CD14-positive monocyte (primary cell): ENCODE measurements at places on chromosomes 13 and 19.
A peak's percentile ranks its signal among the peaks of the same experiment; 100 is the strongest.

GRCh38 chr13:50909605-50910484 lies at the start of gene RNASEH2B:
TSS of gene RNASEH2B (plus strand) at chr13:50909791. CDS start at chr13:50910077, 286 bp downstream.
- peak; percentile 72 for DNase-seq

DNA sequence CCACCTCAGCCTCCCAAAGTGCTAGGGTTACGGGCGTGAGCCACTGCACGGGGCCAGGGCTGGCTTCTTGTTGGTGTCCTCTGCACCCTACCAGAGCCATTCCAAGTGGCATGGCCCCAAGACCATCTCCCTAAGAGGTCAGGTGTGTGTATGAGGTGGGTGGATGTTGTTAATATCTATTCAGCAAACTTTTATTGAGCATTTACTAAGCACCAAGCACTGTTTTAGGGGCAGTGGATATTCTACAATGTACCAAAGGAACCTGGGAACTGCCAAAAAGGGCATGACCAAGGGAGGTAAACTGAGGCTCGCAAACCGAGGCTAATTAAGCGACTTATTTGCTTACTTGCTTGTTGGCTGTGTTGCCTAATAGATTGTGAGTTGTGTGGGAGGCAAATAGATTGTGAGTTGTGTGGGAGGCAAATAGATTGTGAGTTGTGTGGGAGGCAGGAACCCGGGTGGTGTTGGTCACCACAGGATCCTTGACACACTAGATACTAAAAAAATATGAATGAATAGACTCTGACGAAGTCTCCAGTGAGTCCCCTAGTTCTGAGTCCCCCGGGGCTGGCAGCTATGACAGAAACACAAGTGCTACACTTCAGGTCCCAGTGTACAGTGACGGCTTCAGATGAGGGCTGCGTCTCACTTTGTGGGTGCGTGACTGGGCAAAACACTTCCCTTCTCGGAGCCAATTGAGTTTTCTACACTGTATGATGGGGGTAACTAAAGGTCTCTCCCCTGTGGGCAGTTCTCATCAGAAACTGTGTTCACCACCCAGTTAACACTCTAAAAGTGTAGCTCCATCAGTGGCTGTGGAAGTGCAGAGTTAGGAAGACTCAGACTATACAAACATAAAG lies 5.0 kb upstream of the BICRA start:
- no peak for DNase-seq

DNA sequence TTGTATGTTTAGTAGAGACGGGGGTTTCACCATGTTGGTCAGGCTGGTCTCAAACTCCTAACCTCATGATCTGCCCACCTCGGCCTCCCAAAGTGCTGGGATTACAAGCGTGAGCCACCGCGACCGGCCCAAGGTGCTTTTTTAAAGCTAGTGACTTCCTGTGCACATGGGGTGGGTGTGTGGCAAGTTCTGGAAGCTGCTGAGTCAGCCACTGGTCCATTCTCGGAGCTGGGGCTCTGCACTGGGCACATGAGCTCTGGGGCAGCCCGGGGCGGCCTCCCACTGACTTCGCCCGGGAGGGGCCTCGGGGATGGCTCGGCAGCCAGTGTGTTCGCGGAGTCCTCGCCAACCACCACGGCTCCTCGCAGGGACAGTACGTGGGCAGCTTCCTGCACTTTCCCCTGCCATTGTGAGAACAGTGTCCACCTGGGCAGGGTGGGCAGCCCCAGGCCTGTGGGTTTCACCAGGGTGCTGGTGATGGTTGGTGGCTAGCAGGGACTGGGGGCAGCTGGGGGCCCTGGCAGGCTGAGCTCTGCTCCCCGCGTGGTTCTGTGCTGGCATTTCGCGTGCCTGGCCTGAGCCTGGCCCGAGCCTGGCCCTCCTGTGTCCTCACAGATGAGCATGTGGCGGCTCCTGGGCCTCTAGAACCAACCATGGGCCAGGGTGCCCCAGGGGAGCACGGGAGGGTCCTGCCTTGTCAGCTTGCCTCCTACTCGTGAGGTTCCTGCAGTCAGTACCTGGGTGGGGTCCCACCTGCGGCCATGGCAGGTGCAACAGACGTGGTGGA lies 12.2 kb downstream of the CBARP start:
- DNase-seq: no peak

GRCh38 chr13:106804991-106805390 lies 237.1 kb upstream of the ARGLU1 start:
- DNase-seq: no peak

DNA sequence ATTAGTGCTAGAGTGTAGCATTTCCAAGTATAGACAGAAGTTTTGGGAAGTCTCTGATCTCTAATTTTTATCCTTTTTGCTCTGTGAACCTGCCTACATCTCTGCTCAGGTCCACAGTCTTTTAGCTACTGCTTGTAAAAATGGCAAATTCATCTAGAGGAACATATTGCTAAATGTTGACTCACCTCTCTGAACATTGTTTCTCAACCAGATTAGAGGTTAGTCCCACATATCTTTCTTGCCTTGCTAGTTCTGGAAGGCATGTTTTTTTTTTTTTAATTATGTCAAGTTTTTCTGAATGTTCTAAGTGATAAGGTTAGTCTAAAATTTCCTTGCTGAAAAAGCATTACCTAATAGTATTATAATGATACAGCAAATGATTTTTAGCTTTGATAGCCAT lies 2889.6 kb upstream of the PCDH20 start:
- DNase-seq: no peak

GRCh38 chr13:41499452-41499851 lies 42.1 kb downstream of the RGCC start:
- DNase-seq: no peak

GRCh38 chr19:33509774-33510173 lies 11.8 kb downstream of the PEPD start:
- DNase-seq: no peak

DNA sequence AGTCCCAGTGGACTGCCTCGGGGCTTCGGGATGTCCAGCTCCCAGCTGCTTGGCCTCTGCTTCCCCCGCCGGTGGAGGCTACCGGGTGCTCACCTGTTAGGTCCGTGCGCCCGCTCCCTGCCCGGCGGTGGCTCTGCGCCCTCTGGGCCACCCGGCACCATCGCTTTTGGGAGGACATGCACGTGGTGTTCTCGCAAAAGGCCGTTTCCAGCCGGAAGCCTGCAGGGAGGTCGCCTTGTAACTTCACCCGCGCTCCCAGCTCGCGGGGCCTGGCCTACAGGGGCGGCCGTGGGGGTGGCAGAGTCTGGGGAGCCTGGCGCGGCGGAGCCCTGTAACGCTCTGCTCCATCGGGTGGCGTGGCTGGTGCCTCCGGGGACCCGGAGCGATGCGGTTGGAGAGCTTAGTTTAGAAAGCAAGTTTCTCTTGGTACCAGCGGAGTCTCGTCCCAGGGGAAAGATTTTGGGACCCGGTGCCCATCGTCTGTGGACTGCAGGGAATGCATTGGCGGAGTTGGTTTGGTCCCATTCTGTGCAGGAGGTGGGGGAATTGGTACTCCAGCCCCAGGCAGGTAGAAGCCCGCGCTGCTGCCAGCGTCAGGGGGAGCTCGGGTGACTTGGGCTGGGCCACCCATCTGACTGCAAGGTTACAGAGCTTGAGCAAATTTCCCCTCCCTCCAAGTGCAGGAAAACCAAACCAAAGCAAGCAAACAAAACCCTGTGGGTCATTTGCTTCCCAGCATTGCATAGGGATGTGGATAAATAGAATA lies 673 bp downstream of the SPATA13 start:
- no peak for DNase-seq

DNA sequence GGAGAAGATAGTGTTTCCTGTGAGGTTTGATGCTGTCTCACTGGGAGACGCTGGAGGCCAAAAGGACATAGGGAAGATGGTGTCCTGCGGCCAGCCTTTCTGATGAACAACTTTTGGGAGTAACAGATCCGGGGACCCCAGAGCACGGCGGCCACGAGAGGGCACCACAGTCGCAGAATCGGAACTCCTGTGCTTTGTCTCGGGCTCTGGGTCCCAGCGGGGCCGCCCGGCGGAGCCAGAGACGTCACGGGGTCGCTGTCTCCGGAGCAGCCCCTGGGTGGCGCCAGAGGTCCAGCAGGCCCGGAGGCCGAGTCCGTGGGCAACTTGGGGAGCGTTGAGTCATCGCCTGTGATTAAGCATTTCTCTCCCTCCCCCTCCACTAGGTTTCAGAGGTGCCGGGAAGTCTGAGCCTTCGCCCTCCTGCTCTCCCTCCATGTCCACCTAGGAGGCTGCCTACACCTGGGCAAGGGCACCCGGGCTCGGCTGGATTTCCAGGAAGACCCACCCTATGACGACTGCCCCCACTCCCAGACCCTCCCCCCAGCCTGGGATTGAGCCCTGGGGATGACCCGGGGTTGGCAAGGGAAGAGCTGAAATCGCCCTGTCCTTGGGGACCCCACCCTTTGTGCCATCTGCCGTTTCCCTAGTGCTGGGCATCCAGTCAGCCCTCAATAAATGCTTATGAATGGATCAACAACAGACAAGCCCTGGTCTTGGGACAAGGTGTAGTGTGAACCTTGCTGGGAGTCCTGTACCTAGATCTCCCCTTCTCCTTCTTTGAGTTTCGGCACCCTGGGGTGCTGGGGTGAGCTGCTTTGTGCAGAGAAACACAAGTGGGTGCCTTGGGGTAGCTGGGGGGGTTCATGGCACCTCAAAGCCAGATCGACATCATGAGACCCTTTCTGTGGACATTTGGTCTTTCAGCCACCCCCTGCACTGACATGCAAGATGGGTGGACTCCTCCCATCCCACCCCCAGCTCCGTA lies 3.4 kb downstream of the NANOS3 start:
- DNase-seq: peak; percentile 96

DNA sequence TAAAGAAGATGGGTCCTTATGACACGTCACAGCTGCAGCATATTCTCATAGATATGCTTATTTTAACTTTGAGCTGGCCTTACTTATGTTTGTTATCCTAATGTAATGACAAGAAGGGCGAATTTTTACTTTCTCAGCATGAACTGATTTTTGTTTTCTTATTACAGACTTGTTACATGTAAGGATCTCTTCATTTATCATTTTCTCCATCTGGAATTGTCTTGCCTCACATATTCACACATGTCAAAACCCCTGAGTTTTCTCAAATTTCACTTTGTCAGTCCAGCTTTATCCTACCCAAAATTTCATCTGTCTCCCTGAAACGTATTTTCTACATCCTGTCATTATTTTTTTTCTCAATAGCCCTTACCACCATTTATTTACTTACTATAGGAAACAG lies 1774.0 kb upstream of the PRR20A start:
- no peak for DNase-seq

DNA sequence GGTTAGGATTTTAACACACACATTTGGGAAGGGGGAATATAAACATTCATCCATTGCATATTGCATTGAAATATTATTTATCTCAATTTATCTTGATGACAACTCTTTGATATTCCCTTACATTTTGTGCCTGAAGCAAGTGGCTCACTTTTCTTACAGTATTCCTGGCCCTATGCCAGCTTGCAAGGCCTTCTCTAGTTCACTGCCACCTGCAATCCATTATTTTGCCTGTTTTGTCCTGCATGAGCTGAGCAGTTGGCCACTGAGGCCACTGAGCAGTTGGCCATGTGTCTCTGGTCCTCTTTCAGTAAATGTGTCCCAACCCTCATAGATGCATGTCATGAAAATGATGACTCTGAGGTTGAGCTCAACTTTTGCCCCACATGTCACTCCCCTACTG lies 49.8 kb downstream of the CBY2 start:
- DNase-seq: no peak

DNA sequence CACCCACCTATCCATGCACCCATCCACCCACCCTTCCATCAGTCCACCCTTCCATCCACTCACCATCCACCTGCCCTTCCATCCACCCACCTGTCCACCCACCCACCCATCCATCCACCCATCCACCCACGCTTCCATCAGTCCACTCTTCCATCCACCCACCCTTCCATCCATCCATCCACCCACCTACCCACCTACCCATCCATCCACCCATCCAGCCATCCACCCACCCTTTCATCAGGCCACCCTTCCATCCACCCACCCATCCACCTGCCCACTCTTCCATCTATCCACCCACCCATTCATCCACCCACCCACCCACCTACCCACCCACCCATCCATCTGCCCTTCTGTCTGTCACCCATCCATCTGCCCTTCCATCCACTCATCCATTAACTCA lies 17.0 kb downstream of the KLHL26 start:
- DNase-seq: no peak

DNA sequence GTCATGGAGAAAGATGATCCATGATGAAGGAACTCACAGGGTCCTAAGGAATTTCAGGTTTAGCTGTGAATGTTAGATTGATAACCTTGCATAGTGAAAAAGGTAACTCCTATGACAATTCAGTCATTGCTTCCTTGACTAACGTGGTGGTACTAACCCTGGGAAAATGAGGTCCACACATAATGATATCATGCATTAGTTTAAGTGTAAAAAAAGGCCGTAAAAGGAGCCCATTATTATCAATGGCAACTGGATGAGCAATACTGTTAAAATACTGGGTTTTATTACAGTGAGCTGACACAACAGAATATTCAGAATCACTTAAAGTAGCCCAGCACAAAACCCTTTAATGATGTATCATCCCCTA lies 515.4 kb downstream of the DCT start:
- no peak for DNase-seq

DNA sequence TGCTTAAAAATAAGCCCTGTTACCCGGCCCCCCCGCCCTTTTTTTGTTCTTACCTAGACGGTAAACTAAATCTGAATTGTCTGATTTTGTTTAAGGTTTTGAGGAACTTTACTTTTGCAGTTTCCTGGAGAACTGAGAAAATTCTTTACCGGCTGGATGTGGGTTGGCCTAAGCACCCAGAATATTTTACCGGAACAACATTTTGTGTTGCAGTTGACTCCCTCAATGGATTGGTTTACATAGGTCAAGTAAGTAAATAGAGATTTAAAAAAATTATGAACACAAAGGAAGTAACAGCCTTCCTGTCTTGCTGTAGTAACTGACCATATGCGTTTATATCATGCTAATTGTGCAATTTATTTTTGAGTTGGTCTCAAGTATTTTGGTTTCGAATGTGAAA lies 785 bp downstream of the NHLRC3 start:
- peak; percentile 37 for DNase-seq

DNA sequence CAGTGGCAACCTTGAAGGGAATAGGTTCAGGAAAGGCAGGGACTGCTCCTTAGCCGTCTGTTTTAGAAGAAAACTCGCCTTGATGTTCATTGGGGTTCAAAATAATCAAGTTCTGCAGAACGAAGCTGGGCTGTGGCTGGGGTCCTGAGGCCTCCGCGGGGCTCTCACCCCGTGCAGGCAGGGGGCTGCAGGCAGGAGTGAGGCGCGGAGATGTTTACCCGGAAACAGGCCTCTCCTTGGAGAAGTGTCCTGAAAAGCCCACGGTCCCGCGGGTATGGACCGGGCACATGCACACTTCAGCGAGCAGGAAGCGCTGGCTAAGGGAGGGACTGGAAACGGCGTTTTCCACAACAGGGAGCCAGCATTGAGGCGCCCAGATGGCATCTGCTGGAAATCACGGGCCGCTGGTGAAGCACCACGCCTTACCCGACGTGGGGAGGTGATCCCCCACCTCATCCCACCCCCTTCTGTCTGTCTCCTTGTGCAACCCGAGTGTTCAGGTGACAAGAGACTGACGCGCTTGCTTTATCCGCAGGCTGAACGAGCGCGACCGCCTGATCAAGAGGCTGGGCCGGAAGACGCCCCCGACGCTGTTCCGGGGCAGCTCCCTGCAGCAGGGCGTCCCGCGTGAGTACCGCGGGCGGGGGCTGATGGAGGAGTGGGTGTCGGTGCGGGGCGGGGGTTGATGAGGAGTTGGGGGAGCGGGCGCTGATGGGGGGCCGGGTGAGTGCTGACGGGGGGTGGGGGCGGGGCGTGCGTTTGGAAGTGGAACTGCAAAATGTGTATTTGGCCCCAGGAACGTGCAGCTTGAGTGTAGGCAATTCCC lies 39.6 kb downstream of the SHISA2 start:
- no peak for DNase-seq
